ENCODE measurements at places on chromosomes 12 and 14.

DNA sequence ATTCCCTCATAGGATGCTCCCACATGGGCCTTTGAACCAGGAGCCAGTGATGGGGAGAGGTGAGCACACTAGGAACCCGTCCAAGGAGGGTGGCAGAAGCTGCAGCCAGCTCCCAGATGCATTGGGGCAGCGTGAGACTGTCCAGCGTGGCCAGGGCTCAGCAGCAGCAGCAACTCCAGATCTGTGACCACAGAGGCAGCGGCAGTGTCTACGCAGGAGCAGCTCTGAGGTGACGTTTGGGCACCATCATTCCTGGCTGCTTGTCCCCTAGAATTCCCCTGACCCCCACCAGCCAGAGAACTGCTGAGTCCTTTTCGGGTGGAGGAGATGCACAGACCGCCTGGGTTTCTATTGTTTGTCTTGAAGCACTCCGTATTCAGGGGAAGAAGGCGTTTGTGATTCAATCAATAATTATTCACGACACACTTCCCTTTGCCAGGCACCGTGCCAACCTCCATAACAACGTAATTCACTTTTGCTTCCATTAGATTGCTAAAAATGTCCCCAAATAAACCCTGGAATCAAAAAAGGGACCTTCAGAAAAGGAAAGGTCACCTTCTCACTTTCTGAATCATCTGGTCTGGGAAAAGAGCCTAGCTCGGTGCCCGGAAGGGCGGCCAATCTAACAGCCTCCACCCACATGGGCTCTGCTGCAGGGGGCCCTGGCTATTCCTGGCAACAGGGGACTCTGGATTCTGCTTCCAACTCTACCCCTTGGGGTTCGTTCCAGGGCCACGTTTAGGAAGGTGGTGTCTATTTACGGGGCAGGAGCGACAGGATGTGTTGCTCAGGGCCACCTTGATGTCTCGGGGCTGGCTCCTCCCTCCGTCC is 11.4 kb upstream of the BDKRB2 start:
- no peak for DNase-seq

- no peak for DNase-seq
These were observed 606 bp downstream of the NXPH4 start for GRCh38 chr12:57216921-57217879.

GRCh38 chr12:67671892-67672291 is 23.3 kb downstream of the DYRK2 start:
- no peak for DNase-seq

DNA sequence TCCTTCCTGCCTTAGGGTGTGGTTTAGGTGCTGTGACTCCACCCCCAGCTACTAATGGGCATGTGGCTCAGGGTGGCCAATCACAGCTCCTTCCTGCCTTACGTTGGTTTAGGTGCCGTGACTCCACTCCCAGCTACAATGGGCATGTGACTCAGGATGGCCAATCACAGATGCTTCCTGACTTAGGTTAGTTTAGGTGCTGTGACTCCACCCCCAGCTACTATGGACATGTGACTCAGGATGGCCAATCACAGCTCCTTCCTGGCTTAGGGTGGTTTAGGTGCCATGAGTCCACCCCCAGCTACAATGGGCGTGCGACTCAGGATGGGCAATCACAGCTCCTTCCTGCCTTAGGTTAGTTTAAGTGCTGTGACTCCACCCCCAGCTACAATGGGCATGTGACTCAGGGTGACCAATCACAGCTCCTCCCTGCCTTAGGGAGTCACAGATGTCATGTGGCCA is 163.9 kb downstream of the TBX5 start:
- DNase-seq, result no peak

DNA sequence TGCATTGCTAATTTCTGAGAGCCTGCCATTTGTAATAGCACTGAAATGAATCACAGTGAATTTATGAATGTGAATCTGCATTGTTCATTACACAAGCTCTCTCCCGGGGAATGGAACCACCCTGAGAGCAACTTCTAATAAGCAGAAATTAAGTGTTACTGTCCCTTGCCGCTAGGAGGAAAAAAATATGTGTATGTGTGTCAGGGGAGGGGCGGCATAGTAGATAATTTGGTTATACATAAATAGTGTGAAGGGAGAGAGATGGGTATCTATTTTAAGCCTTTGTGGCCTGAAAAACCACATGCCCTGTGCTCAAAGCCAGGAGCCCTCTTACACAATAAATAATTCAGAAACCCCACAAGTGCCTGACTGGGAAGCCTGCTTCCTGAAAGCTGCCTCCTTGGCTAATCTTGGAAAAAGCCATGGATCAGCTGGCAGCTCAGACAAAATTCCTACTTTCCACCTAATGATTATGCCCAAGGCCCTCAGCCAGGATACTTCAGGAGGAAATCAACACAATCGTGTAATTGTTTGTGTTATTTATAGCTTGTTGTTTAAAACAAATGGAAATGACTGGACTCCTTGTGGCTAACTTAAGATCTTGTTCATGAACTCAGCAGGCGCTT is 366.2 kb upstream of the KITLG start:
- DNase-seq, result peak; percentile 76

- no peak for DNase-seq
These were observed 116.2 kb upstream of the TMEM260 start for GRCh38 chr14:56463271-56463890.

GRCh38 chr12:1838994-1839365 is 18.6 kb downstream of the LRTM2 start:
- no peak for DNase-seq

Data from AG09309 (cell line).